Fibroblast of the conjunctiva (primary cell): ENCODE measurements at places on chromosomes 16 and 17.
A peak's percentile ranks its signal among the peaks of the same experiment; 100 is the strongest.

GRCh38 chr16:9177861-9178260, 86.4 kb downstream of the HAPSTR1 start:
- DNase-seq = no peak

DNA sequence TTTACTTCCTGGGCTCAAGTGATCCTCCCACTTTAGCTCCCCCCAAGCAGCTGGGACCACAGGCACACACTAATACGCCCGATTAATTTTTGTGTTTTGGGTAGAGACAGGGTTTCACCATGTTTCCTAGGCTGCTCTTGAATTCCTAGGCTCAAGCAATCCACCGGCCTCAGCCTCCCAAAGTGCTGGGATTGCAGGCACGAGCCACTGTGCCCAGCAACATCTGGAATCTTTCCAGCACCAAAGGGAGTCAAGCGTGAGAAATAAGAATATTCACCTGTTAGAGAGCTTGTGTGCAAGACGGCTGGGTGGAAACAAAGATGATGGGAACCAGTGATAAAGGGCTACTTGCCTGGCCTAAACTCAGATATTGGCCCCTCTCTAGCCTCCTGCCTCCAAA, 14.2 kb upstream of the ALOX12B start:
- no peak for DNase-seq

GRCh38 chr17:2357237-2357636, 19.9 kb downstream of the SGSM2 start:
- no peak for DNase-seq

- peak; percentile 53 for DNase-seq
Observed at GRCh38 chr17:77375917-77376651, 235.3 kb downstream of the SEC14L1 start.

DNA sequence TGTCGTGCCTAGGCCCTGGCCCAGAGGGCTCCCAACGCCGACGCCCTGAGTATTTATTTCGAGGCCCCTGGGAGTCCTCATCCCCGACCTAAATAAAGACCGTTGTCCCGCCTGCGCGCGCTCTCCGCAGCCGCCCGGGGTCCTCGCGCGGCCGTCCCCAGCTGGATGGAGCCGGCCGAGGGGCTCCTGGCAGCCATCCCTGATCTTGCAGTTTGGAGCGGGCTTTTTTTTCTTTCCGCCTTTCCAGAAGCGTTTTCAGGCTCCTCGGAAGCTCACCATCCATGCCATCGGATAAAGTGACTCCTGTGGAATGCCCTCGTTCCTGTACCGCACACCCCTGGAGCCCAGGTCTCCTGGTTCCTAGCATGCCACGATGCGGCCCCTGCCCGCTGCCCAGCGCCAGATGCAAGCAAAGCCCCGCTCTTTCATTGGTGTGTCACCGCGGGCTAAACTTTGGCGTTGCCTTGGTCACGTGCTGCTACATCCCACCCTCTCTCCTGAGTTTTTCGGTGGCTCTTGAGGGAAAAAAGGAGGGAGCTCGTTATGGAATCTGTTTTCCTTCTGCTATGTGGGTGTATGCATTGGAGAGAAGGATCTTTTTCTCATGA, 716 bp downstream of the TMEM94 start:
- DNase-seq = peak; percentile 24

GRCh38 chr16:49858200-49859124, 2.5 kb upstream of the ZNF423 start:
- no peak for DNase-seq

GRCh38 chr17:83090444-83091256, 11.2 kb downstream of the METRNL start:
- DNase-seq = no peak

GRCh38 chr17:364308-364707, 11.7 kb upstream of the RPH3AL start:
- no peak for DNase-seq

DNA sequence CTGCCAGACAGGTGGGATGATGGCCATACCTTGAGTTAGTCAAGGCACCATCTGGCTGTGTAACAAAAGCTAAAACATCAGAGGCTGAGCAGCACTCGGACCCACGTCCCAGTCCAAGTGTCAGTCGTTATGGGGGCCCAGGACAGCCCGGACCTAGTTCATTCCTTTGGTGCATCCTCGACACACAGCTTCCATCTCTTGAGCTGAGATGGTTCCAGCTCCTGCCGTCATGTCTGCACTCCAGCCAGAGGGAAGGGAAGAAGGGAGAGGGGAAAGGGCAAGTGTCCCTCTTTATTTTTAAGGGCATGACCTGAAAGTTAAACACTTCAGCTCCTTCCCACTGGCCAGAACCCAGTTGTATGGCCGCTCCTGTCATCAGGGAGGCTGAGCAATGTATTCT, 218.0 kb downstream of the SEC14L1 start:
- no peak for DNase-seq

- no peak for DNase-seq
Observed at GRCh38 chr16:11681556-11681955, 13.3 kb downstream of the SNN start.

DNA sequence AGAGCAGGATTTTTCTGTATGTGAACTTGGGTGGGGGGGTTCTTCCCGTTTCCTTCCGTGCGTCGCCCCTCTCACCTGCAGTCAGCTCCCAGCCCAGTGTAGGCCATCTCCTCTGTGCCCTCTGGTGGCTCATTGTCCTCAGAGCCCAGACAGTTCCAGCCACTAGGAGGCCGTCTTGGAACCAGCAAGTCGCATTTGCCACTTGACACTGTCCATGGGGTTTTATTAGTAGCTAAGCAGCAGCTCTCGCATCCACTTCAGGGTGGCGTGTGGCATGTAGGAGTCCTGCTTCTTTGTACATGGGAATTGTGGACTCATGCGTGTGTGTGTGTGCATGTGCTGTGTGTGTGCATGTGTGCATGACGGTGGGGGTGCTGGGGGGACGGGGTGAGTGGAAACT, 74.0 kb downstream of the SEC14L1 start:
- no peak for DNase-seq

DNA sequence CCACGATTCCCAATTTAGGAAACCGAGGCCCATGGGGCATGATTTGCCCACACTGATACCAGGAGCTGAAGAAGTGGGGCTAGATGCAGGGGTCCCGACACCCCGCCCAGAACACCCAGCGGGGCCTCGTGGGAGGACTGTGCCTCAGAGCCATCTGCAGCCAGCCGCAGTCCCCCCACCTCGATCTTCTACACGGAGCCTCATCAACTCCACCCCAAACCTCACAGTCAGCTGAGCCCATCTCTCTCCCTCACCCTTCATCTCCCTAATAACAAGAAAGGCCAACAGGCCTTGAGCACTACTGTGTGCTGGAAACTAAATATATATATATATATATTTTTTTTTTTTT, 4.2 kb downstream of the ITGAE start:
- DNase-seq = no peak

- no peak for DNase-seq
Observed at GRCh38 chr16:20329392-20330138, 2.3 kb upstream of the GP2 start.

DNA sequence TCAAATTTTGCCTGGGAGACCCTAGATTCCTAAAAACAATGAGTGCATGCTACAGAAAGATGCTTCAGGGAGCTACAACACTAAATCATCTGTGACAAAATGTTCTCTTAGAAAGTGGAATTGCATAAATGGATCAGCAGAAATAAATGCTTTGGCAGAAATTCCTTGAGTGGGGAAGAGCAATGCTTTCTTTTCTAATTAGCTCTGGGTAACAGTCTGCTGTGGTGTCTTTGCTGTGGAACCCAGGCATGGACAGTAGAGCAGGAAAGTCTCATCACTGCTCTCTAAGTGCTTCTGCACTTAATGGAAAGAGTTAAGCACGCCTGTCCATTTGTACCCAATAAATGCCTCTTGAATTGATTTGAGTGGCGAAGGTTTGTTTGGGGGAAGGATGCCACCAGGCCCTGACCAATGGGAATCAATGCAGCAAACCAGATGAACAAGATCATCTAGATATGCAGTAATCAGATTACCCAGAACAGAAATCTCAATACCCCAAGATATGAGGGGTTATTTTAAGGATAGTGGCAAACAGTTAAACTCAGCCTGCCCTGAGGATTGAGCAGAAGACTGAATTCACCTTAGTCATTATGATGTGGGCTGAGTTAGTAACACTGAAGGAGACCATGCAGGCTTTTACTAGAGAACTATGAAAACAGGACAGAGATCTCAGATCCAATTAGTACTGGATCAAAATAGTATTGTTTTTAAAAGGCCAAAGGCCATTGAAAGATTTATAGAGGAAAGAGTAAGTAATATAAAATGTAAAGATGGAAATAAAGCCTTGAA, 13.6 kb downstream of the HLF start:
- DNase-seq = no peak

DNA sequence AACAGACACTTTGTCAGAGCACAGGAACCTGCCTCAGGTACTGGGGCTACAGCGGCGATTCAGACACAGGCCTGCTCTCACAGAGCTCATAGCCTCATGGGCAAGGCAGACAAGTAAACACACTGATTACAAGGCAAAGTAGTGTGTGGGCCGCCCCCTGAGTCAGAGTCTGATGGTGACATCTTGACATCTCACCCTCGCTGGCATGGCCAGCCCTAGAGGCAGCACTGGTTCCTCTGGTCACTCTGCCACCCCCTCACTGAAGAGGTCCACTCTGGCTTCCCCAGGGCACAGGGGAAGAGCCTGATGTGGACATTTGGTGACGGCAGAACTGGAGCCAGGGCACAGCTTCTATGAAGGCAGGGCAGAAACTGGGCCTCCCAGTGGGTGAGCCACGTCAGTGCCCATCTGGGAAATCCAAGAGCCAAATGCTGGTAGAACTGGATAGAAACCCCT, 32.9 kb upstream of the TOB1 start:
- no peak for DNase-seq

DNA sequence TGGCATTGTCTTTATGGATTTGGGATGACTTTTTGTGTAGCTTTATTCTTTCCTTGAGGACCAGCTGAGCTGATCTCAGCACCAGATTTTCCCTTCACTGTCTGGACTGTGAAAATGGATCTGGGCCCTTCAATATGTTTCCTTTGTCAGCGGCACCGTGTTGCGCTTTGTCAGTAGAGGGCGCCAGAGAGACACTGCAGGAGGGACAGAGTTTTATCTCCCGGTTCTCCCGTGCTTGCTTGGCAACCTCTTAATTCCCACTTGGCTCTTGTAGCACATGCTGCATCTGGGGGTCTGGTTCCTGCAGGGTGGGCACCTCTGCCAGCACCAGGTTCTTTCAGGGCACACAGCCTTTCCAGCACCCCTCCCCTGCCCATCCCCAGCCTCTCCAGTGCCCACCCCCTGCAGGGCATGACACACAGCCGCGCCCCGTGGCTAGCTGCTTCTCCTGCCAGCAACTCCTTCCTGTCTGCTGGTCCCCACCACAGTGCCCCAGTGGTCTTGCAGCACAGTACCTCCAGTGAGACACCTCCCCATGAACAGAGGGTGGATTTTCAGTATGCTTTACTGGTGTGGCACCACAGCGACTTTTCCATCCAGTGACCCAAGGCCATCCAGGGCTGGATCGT, 19.6 kb downstream of the OR1D5 start:
- DNase-seq = no peak

GRCh38 chr17:41635121-41636097, 11.0 kb upstream of the KRT17 start:
- DNase-seq = no peak

- peak; percentile 79 for DNase-seq
Observed at GRCh38 chr17:77963441-77963840, 4.9 kb downstream of the TNRC6C start.

GRCh38 chr16:12096157-12096777, 119.7 kb downstream of the SNX29 start:
- no peak for DNase-seq

- DNase-seq = no peak
Observed at GRCh38 chr17:17114592-17115225, 72.5 kb downstream of the MPRIP start.
